ENCODE measurements at places on chromosomes 6 and 20.
A peak's percentile ranks its signal among the peaks of the same experiment; 100 is the strongest.

DNA sequence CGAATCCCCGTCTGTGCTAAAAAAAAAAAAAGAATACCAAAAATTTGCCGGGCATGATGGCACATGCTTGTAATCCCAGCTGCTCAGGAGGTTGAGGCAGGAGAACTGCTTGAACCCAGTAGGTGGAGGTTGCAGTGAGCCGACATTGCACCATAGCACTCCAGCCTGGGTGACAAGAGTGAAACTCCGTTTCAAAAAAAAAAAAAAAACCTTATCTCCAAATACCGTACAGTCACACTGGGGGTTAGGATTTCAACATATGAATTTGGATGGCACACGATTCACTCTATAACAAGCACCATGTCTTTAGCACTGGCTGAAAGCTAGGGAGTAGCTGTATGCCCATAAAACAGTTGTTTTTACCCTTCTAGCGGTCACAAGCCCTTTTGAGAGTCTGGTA, 3.8 kb downstream of the SMIM13 start:
- no peak for DNase-seq

DNA sequence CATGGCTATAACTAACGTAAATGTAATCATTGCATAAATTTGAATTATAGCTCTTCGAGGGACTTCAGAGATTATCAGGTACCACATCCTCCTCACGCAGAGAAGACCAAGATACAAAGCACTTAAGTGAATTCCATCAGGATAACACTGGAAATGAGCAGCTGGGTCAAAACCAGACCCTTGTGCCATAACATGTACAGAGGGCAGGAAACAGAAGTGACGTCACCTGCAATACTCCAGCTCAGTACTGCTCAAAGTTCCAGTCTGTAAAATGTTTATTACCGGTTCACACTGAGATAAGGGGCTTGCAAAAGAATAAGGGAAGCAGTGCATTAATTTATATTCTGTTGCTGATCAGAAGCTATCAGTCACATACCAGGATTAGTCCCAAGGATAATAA, 45.8 kb downstream of the RGS17 start:
- no peak for DNase-seq

DNA sequence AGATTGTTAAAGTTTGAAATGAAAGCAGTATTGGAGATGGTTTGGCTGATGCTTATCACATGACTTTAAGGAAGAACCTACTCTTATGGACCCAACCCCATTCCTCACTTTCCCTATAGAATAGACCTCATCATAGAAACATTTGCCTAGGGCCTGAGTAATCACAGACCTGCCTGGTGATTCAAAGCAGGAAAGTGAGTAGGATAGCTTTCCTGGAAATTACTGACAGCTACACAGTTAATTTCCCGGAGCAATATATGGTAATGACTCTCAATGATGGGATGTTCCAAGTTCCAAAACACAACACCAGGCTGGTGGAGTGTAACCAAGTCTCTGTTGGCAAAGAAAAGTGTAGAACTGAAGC, 233.8 kb downstream of the SIM1 start:
- no peak for DNase-seq

DNA sequence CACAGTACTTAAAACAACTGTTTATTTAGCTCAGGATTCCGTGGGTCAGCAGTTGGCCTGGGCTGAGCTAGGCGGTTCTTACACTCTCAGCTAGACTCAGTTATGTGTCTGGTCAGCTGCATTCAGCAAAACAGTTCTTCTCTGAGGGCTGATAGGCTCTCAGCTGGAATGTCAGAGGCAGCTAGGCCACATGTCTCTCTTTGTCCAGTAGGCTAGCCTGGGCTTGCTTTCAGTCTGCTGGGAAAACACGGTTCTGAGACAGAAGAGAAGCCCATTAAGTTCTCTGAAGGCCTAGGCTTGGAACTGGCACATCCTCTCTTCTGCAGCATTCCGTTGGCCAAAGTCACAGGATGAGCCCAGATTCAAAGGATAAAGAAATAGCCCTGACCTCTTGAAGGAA, 65.6 kb downstream of the TULP4 start:
- DNase-seq: peak; percentile 70

GRCh38 chr6:53464483-53464882, 80.4 kb downstream of the GCLC start:
- no peak for DNase-seq

- DNase-seq: no peak
Observed at GRCh38 chr20:24277196-24277595, 192.2 kb upstream of the SYNDIG1 start.

DNA sequence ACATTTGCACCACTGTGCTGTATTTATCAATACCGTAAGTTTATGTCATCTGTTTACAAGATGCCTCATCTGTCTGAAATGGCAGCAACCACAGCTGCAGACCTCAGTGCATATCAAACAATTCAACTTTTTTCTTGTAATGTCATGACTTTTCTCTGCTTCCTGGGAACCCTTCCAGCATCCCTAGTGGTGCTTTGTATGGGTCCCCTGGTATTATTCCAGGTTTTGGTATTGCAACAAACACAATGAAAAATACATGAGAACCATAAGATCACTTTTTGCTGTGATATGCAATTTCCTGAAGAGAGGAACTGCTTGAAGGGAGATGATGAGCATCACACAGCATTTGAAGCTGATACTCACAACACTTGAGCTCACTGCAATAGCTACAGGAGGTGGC, 12.0 kb upstream of the TXNDC5 start:
- DNase-seq: no peak

- DNase-seq: no peak
Observed at GRCh38 chr6:13664703-13665352, 46.8 kb downstream of the RANBP9 start.

DNA sequence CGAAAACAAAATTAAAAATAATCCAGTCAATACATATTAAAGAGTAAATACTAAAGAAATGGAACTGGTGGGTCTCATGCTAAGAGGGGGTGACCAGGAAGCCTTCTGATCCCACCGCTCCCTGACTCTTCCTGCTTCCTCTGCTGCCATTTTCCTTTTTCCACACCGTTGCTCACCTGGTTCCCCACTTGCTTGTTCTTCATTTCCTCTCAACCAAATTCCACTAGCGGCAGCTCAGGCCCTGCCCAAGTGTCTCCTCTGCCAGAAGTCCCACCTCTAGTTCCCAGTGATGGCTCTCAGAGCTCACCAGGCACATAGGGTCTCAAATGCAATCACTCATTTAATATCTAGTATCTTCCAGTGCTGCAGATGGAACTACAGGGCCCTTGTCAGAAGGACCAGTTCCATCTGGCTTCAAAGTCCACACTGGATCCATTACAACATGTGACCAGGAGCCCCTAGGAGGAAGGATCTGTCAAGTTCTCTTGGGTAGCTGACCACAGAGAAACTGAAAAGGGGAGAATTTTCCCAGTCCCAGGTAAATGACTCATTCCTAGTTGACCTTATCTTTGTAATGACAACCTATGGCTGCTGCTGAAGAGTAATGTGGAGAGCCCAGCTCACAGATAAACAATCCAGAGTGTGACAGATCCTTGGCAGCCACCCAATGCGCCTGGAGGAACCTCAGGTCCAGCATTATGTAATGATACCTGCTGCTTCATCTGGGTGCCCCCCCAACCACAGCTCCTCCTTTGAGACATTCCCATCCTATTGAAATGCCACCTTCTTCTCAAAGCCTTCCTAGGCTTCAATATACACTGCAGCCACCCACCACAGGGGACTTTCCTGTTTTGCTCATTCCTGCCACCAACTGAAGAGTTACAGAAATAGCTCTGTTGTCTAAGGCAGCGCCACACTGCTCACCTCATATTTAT, 38.2 kb downstream of the ELMO2 start:
- no peak for DNase-seq
